ENCODE measurements at places on chromosomes 3 and 15.

DNA sequence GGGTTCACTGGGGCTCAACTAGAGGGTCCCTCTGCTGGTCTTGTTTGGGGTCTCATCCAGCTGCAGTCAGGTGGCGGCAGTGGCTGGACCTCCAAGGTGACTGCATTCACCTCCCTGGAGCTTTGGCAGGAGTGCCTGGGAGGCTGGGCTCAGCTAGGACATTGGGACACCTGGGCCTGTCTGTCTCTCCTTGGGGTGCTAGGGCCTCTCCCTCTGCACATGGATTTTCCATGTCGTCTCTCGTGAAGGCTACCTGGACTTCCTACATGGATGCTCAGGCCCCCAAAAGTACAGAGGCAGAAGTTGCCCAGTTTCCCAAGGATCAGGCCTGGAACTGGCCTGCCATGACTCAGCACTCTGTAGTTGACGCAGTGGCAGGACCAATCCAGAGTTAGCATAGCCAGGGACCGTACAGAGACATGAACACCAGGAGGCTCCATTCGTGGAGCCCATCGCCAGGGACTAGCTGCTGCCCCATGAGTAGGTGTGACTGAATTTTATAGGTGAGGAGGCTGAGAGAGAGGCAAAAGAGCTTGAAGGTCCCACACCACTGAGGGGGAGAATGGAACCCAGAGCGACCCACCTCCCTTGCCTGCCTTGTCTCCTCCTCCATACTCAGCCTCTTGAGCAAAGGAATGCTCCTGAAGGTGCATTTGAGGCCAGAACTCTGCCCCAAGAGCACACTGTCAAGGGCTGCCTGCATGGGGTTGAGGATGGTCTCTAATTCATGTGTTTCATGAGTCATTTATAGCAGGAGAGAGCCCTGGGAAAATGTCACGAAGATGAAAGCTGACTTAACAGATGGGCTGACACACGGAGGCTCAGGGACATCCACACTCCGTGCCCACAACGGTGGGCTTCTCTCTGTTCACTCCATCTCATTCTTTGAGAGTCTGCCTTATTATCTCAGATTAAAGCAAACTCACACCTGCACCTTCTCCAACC is 13.0 kb upstream of the ALDH1A3 start:
- no peak for DNase-seq
- H3K4me1 ChIP-seq = no peaks in the 10 kb centered on the region
- H3K36me3 ChIP-seq = no peaks in the 10 kb centered on the region
- H3K27ac ChIP-seq = no peak overlapping the region
- H3K4me3 ChIP-seq = no peak overlapping the region

DNA sequence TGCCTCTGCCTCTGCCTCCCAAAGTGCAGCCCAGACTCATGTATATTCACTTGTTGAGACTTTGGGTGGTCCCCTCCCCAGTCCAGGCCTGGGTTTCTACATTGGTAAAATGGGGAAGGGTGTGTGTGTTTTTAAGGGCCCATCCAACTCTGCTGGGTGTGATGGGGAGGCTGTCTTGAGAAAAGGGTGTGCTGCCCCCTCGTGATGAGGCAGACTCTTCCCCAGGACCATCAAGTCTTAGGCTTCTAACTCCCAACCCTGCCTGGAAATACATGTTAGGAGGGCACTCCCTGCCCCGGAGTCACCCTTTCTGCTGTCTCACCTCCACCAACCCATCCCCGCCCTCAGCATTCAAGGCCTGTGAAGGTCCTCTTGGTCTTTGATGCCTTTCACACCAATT is 4.4 kb upstream of the PTPN23 start:
- no peak overlapping the region for H3K4me3 ChIP-seq
- no peak overlapping the region for H3K27ac ChIP-seq
- peaks cover 8% of the 10 kb centered on the region for H3K4me1 ChIP-seq

DNA sequence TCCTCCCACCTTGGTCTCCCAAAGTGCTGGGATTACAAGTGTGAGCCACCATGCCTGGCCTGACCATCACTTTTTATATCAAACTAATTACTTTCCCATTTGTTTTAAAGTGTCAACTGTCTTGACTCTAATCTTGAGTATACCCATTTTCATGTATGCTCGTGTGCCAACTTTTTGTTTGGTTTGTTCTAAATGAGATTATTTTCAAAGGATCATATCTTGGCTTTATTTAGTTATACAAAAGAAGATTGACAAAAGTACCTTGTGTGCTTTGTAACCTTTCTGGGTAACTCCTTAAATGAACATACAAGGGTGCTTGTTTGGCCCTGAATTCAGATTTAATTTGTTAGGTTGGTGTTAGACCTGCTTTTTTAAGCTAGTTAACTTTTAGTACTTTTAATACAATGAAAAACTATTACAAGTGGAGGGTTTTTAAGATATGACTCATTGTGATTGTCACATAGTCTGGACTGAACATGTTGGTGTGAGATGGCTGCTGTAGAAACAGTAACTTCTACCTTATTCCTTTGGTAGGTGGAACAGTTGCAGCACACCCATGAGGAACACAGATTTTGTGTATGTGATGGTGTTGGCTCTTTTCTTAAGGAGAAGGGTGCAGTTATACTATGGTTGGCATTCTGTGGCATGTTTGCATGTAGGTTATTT is 10.7 kb downstream of the KIF23 start:
- no peaks in the 10 kb centered on the region for H3K4me1 ChIP-seq
- DNase-seq = no peak
- no peak overlapping the region for H3K27ac ChIP-seq

DNA sequence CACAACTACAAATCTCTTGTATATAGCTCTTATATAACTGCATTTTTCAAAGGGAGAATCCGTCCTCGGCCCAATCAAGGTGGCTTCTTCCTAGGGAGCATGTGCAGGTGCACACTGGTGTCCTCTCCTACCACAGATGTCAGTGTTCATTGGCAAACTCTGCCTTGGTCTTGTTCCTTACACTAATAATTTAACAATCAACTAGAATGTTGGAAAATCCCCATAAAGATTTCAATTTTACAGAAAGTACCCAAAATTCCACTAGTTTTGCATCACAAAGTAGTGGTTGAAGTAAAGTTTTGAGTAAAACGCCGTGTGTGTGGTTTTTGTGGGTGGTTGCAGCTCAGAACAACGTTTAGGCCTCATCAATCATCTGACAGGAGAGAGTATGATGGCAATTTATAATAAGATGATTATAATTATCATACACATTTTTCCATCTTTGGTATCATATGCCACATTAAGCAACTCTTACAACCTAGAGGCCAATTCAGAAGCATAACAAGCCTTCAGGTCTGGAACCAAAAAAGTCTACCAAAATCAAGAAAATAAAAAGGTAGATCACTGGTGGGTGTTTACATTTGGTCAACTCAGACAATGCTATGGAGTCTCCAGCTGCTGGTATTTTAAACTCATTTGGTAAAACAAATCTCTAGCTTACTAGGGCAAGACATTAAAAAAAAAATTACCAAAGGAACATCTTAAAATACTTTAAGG is 128.9 kb upstream of the BHLHE40 start:
- DNase-seq = no peak
- no peaks in the 10 kb centered on the region for H3K36me3 ChIP-seq
- no peaks in the 10 kb centered on the region for H3K27me3 ChIP-seq
- H3K4me3 ChIP-seq = no peak overlapping the region

- no peak overlapping the region for H3K27ac ChIP-seq
- no peaks in the 10 kb centered on the region for H3K36me3 ChIP-seq
- H3K4me1 ChIP-seq = no peaks in the 10 kb centered on the region
- H3K4me3 ChIP-seq = no peak overlapping the region
- no peaks in the 10 kb centered on the region for H3K27me3 ChIP-seq
- DNase-seq = no peak
Observed at GRCh38 chr3:47566667-47567066, 12.0 kb downstream of the CSPG5 start.

GRCh38 chr3:135128818-135129217 is 333.8 kb downstream of the EPHB1 start:
- no peak overlapping the region for H3K4me3 ChIP-seq
- no peaks in the 10 kb centered on the region for H3K27me3 ChIP-seq
- H3K4me1 ChIP-seq = no peaks in the 10 kb centered on the region
- H3K36me3 ChIP-seq = no peaks in the 10 kb centered on the region
- DNase-seq = no peak

GRCh38 chr3:158152186-158152585 is 42.3 kb downstream of the RSRC1 start:
- H3K4me1 ChIP-seq = no peaks in the 10 kb centered on the region
- H3K27ac ChIP-seq = no peak overlapping the region
- no peaks in the 10 kb centered on the region for H3K27me3 ChIP-seq
- DNase-seq = no peak

GRCh38 chr15:35546511-35547381 is 781 bp upstream of the DPH6 start:
- H3K36me3 ChIP-seq = no peaks in the 10 kb centered on the region
- H3K27ac ChIP-seq = peak overlapping the region; percentile 98
- peak; percentile 20 for DNase-seq

Measured in testis (tissue), 5 donors.